Epithelial cell of esophagus (primary cell): ENCODE measurements at places on chromosomes 1 and 21.

GRCh38 chr1:109803901-109804331, 40.2 kb upstream of the EPS8L3 start:
- DNase-seq, result no peak

- no peak for DNase-seq
Observed at GRCh38 chr1:64932962-64933295, 33.4 kb downstream of the JAK1 start.

- peak; percentile 89 for DNase-seq
Observed at GRCh38 chr1:26145041-26145959, 13.6 kb upstream of the FAM110D start.

DNA sequence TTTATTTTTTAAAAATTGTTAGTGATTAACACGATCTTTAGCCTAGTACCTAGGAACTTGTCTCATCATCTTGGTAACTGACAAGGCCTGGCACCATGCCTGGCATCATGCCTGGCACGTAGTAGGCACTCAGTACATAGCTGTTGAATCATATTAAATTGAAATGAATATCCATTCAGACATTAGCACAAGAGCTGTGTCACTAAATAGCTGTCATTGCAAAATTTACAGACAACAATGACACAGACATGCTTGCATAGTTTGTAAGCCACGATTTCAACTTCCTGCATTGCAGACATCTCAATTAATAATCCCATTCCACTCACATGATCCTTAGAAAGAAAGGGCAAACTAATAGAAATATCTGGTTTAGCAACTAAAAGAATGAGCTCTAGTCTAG, 15.4 kb upstream of the PHACTR4 start:
- peak; percentile 92 for DNase-seq

- DNase-seq, result peak; percentile 84
Observed at GRCh38 chr1:19682257-19682656, 17.6 kb downstream of the HTR6 start.

DNA sequence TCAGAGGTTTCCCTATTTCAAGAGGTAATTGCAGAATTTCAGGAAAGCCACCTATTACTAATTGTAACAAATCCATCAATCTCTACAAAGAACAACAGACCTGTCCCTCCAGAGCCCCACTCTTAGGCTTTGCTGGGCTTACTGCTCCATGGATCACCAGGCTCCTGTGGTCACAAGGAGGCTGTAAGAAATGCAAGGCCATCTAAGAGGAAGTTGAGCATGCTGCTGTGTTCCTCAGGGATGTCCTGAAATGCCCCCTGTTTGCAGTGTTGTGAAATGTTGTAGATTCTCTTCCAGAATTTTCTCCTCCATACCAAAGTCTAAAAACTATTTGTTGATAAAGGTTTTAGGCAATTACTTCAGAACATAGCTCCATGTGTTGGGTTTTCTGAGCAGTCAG, 24.4 kb upstream of the DUSP23 start:
- DNase-seq, result no peak

DNA sequence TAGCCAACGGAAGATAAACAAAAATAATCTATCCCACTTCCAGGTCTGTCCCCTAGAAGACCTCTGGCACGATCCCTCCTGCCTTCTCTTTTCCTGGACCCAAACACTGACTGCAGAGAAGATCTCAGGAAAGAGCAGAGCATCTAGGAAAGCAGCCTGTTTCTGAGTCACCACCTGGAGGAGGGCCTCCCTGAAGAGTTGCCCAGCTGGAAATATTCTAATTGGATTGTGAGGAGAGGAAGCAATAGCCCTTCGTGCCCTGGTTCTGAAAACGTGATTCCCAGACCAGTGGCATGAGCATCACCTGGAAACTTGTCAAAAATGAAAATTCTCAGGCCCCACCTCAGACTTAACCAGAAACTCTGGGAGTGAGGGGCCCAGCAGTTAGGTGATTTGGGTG, 411.1 kb downstream of the SETD4 start:
- DNase-seq, result peak; percentile 52

- peak; percentile 45 for DNase-seq
Observed at GRCh38 chr21:34900376-34900775, 148.7 kb downstream of the RUNX1 start.

DNA sequence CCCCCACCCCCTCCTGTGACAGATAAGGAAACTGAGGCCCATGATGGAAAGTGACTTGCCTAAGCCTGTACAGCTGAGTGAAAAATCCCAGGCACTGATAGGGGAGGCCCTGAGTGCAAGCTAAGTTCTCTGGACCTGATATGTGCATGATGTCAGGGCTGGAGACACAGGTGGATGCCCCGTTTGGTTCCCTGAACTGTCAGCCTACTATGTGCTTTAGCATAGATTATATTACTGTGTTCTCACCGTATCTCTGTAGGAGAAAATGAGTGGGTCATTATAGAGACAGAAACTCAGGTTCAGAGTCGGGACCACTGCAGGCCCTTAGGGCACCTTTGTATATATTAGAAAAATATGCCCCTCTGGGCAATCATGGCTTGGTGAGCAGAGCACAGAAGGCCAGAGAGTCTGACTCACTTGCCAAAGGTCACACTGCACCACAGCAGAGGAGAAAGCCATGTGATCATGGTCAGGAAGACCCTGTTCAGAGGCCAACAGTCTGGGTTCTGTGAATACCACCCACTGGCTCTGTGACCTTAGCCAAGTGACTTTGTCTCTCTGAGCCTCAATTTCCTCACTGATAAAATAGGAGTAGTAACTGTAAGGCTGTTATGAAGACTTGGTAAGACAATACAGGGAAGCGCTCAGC, 145.8 kb upstream of the WNT4 start:
- DNase-seq, result no peak

DNA sequence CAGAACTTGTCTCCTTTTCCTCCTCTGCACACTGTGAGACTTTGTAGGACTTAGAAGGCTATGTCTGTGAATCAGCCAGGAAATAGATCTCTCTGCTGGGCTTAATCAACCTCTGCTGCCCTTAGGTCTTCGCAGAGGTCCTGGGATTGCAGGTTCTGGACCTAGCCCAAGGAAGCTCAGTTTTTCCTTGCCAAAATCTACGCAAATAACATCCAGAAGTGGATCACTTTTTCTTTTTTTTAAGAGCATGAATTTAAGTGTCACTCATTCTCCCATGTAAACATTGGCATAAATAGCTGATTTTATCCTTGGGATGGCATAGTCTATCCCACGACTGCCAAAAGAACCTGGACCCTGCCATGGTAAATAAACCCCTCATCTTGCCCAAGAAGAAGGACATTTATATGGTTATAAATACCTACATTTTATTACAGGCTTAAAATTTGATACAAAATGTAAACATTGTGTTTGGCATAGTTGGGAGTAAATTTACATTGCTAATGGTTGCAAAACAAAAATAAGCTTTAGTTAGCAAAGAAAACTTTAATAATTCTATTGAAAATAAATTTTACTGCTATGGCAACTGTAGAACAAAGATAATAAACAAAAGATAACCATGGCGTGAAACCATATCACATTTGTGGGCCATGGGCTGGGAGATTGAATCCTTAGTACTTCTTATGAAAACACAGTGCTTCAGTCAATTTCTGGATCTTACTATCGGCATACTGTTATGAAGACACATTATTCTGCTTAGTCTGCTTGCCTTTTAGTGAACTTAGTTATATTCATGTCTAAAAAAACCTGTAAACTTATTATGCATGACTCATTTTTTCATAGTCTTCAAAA, 24.5 kb upstream of the DISC1 start:
- no peak for DNase-seq

DNA sequence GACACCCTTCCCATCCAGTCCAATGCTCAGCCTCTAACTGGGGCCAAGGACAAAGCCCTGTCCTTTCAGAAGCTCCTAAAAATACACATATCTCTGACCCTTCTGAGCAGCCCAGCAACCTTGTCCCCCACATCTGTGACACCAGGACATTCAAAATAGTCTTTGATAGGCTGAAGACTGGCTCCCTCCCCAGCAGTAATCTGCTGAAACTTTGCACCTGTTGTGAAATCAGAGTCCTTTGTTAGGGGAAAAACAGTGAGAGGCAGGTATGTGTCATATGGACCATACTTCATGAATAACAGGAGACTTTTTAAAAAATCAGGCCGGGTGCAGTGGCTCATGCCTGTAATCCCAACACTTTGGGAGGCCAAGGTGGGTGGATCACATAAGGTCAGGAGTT, 82.4 kb upstream of the VAMP3 start:
- DNase-seq, result no peak

- DNase-seq, result no peak
Observed at GRCh38 chr1:246351721-246352120, 155.4 kb downstream of the SMYD3 start.

- no peak for DNase-seq
Observed at GRCh38 chr21:37699024-37699775, 217.1 kb downstream of the KCNJ6 start.

GRCh38 chr1:224058303-224058702, 55.6 kb upstream of the FBXO28 start:
- DNase-seq, result peak; percentile 94

DNA sequence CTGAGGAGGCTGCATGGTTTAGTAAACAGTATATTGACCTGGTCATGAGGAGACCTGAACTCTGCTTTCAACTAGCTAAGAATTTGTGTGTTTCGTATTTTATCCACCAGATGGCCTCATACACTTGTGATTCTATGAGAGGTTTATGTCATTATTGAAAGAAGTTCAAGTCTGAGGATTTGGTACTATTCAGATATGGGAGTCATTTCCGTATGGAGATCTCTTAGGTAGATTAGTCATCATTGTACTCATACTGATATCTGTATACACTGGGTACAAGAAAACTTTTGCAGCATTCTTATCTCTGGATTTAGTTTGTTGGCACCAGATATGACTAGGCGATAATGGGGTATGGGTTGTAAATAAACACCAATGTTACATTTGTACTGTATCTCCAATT, 26.6 kb downstream of the ATF6 start:
- DNase-seq, result peak; percentile 84

DNA sequence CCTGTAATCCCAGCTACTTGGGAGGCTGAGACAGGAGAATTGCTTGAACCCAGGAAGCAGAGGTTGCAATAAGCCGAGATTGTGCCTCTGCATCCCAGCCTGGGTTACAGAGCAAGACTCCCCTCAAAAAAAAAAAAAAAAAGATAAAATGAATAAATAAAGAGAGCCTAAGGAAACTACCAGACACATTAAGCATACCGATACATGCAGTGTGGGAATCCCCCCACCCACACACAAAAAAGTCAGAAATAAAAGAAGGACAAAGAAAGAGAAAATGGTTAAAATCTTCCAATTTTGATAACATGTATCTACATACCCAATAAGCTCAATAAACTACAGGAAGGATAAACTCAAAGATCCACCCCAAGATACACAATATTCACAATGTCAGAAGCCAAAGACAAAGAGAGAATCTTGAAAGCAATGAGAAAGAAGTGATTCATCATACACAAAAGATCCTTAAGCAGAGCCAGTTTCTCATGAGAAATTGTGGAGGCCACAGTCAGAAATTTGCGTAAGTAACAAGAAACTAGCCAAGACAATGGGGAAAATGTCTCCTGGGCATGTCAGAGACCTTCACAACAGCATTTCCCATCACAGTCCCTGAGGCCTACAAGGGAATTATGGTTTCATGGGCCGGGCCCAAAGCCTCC, 1197.0 kb downstream of the AMY1C start:
- peak; percentile 14 for DNase-seq

DNA sequence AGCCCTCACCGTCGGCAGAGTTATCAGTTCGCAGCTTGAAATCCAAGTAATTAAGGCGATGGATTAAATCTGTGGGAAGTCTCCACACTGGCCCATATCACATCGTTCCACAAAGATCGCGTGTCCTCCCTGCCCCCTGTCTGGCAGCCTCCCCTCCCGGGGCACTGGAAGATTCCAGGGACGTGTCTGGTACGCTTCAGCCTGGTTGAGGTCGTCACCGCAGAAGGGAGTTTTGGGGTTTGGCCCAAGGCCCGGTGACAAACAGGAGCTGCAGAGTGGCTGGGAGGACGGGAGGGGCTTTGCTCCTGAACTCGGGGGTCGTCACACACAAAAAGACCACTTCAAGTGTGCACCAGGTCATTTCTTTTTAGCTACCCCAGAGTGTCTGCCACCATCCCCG, 51.1 kb downstream of the PRDM16 start:
- no peak for DNase-seq

- DNase-seq, result no peak
Observed at GRCh38 chr21:34803782-34804370, 135.1 kb downstream of the CLIC6 start.

- DNase-seq, result no peak
Observed at GRCh38 chr1:162397039-162397448, 14.9 kb downstream of the SH2D1B start.

DNA sequence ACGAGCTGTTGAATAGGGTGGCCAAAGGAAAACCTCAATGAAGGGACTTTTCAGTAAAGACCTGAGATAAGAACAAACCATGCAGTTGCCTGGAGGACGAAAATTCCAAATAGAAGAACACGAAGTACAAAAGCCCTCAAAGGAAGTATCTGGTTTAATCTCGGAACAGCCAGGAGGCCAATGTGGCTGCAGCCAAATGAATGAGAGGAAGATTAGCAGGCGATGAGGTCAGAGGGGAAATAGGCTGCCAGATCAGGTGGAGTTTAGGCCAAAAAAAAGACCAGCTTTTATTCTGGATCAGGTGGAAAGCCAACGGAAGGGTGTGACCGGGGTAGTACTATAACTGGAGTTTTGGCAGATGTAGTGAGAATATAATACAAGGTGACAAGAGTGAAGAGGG, 43.7 kb downstream of the SRSF11 start:
- DNase-seq, result no peak

- DNase-seq, result no peak
Observed at GRCh38 chr1:187433598-187433997, 604.8 kb downstream of the PLA2G4A start.

- DNase-seq, result no peak
Observed at GRCh38 chr1:38151399-38151798, 104.8 kb upstream of the POU3F1 start.

DNA sequence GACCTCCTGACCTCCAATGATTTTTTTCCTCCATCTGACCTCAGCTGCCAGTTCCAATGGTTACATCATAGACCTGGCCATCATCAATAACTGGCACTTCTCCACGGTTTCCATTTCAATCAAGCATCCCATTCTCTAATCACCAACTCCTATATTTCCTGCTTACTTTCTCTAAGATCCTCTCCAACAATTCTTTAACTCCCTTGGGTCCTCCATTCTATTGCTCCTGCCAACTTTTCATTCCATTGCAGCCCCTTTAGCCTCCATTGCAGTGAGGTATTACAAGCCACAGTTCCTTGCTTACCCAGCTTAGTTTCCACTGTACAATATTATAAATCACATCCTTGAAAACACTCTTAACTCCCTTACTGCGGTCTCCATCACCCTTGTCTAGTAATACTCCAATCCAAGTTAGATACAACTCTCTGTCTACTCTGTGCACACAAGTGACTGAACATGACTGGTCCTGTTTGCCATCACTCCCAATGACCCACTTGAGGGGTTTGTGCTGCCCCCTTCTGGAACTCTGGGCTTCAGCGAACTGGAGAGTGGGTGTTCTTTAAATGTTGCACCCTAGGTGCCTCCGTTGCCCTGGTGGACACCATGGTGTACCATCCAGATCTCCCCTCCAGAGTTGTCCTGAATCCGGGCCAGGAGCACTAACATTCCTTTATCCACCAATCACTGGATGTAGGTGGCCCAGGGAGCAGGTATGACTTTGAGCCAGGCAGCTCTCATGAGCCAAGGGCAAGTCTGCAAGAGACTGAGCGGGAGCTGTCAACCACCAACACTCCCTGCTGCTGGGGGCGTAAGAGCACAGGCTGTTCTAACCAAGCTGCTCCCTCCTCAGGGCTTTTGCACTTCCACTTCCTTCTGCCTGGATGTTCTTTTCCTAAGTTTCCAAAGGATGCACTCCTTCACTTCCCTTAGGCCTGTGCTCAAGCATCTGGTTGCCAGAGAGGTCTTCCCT, 3.7 kb upstream of the FNDC7 start:
- DNase-seq, result no peak

GRCh38 chr21:43718872-43719747, at the start of gene PDXK:
PDXK (plus strand) TSS chr21:43719129; CDS start chr21:43719295, 166 bp downstream.
- peak; percentile 89 for DNase-seq
